CD8-positive, alpha-beta memory T cell (primary cell): ENCODE measurements at places on chromosomes 12 and 14. TPM values are rescaled to one million over a fixed set of nuclear protein-coding genes. Genes with fewer than 3 reads are reported as not detected.
A peak's percentile ranks its signal among the peaks of the same experiment; 100 is the strongest.

- no peaks in the 10 kb centered on the region for H3K36me3 ChIP-seq
- no peaks in the 10 kb centered on the region for H3K27me3 ChIP-seq
- DNase-seq, result no peak
- peaks cover 30% of the 10 kb centered on the region for H3K4me1 ChIP-seq
- no peak overlapping the region for H3K4me3 ChIP-seq
These were observed 14.5 kb upstream of the KLRD1 start for GRCh38 chr12:10293151-10293550.

BEST3 gene
- not detected for total RNA-seq

DNA sequence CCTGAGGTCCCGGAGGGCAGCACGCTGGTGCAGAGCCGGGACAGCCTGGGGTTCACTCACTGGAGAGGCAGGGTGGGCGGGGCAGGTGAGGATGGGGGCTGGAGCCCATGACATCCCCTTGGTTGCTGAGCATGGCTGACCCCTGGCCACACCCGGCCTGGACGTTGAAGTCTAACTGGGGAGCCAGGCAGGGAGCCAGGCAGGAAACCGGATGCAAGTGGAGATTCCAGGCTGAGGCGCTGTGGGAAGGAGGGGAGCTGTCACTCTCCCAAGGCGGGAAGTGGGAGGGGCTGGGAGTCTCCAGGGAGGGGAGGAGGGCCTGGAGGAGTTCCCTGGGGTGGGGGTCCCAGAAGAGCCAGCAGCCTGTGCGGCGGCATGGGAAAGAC lies 7.7 kb upstream of the INF2 start:
- no peak overlapping the region for H3K27ac ChIP-seq
- peak; percentile 35 for DNase-seq
- peaks cover 29% of the 10 kb centered on the region for H3K4me1 ChIP-seq

- H3K27ac ChIP-seq, result peak overlapping the region; percentile 82
- peak overlapping the region; percentile 97 for H3K4me3 ChIP-seq
- H3K27me3 ChIP-seq, result no peaks in the 10 kb centered on the region
- peaks cover 62% of the 10 kb centered on the region for H3K4me1 ChIP-seq
These were observed 1.8 kb downstream of the PXN start for GRCh38 chr12:120263748-120264085.

- H3K4me1 ChIP-seq, result no peaks in the 10 kb centered on the region
- H3K36me3 ChIP-seq, result peaks cover 11% of the 10 kb centered on the region
- DNase-seq, result no peak
These were observed 41.3 kb upstream of the TESC start for GRCh38 chr12:117140397-117141096.

- H3K36me3 ChIP-seq, result no peaks in the 10 kb centered on the region
- H3K27me3 ChIP-seq, result no peaks in the 10 kb centered on the region
- H3K27ac ChIP-seq, result peak within 1 kb of the TSS; percentile 40
- no peak for DNase-seq
These were observed at the start of gene LYZ for GRCh38 chr12:69348162-69348938. Gene LYZ, plus strand, starts transcription at chr12:69348381. Its CDS starts 28 bp downstream, at chr12:69348409.

MAP3K9 gene
- total RNA-seq, result 4.0 TPM

ACVRL1 gene
- not detected for total RNA-seq

DNA sequence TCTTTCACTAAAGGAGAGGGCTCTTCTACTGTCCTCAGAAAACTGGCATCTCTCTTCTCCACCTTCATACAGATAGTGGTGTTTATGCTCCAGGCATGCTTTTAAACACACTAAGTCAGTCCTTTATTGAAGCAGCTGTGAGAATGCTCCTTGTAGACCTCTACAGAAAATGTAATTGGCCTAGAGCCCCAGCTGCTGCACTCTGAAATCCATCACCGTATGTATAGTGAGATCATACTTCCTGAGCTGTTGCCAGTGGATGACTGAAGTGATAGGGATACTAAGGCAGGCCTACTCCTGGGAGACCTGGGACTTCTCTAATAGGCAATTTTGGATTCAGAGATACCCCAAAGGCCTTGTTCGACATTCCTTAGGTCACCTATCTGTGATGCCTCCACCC lies 535.4 kb downstream of the RPS29 start:
- H3K36me3 ChIP-seq, result no peaks in the 10 kb centered on the region
- no peak overlapping the region for H3K4me3 ChIP-seq
- DNase-seq, result no peak
- no peaks in the 10 kb centered on the region for H3K27me3 ChIP-seq
- H3K27ac ChIP-seq, result no peak overlapping the region

- H3K4me1 ChIP-seq, result no peaks in the 10 kb centered on the region
- H3K4me3 ChIP-seq, result no peak overlapping the region
- no peaks in the 10 kb centered on the region for H3K27me3 ChIP-seq
- DNase-seq, result no peak
These were observed 186.6 kb upstream of the RMST start for GRCh38 chr12:97275728-97276590.

GRCh38 chr14:105067140-105067968 lies 2.1 kb upstream of the GPR132 start:
- no peaks in the 10 kb centered on the region for H3K36me3 ChIP-seq
- DNase-seq, result peak; percentile 74
- peak overlapping the region; percentile 89 for H3K27ac ChIP-seq
- peak overlapping the region; percentile 99 for H3K4me3 ChIP-seq

DNA sequence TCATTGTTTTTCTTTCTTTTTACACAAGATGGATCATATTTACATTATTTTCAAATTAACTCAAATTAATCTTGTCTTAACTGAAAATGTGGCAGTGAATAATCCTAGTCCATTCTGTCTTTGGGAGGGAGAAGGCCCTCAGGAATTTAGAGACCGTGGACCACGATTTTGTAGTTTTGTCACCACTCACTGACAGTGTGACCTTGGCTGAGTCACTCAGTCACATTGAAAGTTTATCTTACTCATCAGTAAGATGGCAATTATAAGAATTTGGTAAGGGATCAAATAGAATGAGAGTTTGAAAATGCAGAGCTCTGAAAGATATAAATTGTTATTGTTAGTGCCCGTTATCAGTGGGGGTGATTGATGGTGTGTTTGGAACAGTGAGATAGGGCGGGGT lies 16.4 kb downstream of the FOXJ2 start:
- no peak overlapping the region for H3K27ac ChIP-seq
- no peaks in the 10 kb centered on the region for H3K27me3 ChIP-seq
- peaks cover 53% of the 10 kb centered on the region for H3K36me3 ChIP-seq
- no peak overlapping the region for H3K4me3 ChIP-seq

DNA sequence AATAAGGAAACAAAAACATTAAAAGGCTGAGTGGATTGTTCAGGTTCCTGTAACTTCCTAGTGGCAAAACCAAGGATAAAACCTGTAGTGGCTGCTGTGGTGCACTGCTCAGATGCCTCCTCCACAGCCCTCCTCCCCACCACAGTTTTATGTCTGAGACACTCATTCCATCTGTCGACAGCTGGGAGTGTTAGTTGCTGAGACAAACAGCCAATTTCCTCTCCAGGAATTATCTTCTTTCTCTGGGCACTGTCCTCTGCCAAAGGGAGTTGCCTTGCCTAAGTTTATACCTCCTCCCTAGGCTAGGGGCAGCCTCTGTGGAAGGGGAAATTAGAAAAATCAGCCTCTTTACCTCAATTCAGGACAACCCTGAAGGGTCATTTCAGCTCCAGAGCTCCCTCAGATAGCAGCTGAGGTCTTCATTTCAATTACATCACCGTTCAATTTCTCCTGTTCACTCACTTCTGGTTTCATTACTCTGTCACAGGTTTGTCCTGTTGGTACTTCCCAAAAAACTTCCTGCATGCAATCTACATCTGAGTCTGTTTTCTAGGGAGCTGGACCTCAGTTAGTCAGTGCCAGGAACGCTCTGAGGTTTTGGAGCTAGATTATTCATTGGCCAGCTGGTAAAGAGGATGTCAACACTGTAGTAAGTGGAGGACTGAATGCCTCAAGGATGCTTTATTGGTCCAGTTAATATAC lies 74.9 kb upstream of the ATP2B1 start:
- no peaks in the 10 kb centered on the region for H3K4me1 ChIP-seq
- no peak overlapping the region for H3K4me3 ChIP-seq
- H3K27ac ChIP-seq, result no peak overlapping the region
- no peaks in the 10 kb centered on the region for H3K36me3 ChIP-seq
- no peaks in the 10 kb centered on the region for H3K27me3 ChIP-seq

DNA sequence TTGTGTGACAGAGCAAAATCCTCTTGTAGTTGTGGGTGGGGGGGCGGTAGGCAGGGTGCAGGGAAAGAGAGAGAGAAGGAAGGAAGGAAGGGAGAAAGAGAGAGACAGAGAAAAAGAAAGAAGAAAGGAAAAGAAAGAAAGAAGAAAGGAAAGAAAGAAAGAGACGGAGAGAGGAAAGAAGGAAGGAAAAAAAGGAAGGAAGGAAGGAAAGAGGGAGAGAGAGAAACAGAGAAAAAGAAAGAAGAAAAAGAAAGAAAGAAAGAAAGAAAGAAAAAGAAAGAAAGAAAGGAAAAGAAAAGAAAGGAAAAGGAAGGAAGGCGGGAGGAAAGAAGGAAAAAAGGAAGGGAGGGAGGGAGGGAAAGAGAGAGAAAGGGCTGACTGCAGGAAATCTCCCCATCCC lies 17.6 kb upstream of the FAIM2 start:
- no peaks in the 10 kb centered on the region for H3K36me3 ChIP-seq
- no peaks in the 10 kb centered on the region for H3K4me1 ChIP-seq
- DNase-seq, result no peak

GRCh38 chr12:4478933-4479332 lies 33.3 kb upstream of the FGF6 start:
- no peak overlapping the region for H3K27ac ChIP-seq
- peaks cover 3% of the 10 kb centered on the region for H3K36me3 ChIP-seq
- no peaks in the 10 kb centered on the region for H3K27me3 ChIP-seq
- no peaks in the 10 kb centered on the region for H3K4me1 ChIP-seq

DNA sequence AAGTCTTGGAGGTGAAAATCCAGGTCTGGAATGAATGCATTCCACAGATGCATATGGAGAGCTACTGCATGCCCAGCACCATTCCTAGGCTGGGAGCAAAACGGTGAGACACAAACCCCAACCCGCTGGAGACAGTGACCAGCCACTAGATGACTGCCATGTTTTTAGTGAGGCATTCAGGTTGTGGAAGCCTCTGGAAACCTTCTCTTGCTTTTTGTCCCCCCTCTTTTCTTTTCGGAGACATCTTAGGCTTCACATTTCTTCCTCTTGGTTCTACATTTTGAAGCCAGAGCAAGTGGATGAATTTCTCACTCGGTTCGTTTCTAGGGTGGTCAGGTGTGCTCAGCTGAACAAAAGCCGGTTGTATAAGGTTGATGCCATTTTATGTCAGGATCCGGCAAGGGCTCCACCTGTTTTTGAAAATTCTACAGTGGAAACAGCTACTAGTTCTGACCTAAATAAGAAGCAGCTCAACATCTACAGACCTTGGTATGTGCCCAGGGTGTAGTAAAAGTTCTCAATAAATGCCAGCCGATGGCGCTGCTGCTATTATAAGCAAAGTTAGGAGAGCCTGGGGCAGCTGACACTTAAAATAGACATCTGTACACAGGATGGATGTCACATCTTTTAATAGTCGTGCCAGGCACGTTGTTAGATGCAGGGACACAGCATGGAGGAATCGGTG lies 1.8 kb upstream of the ZNF839 start:
- H3K4me1 ChIP-seq, result peaks cover 39% of the 10 kb centered on the region
- H3K27ac ChIP-seq, result peak overlapping the region; percentile 36
- peak overlapping the region; percentile 49 for H3K4me3 ChIP-seq
- H3K27me3 ChIP-seq, result no peaks in the 10 kb centered on the region
- DNase-seq, result no peak
- no peaks in the 10 kb centered on the region for H3K36me3 ChIP-seq

GRCh38 chr14:49971156-49972130 lies 78.6 kb downstream of the ARF6 start:
- peak overlapping the region; percentile 41 for H3K4me3 ChIP-seq
- no peaks in the 10 kb centered on the region for H3K27me3 ChIP-seq
- H3K36me3 ChIP-seq, result no peaks in the 10 kb centered on the region
- H3K27ac ChIP-seq, result peak overlapping the region; percentile 54
- DNase-seq, result peak; percentile 66
- peaks cover 56% of the 10 kb centered on the region for H3K4me1 ChIP-seq

DNA sequence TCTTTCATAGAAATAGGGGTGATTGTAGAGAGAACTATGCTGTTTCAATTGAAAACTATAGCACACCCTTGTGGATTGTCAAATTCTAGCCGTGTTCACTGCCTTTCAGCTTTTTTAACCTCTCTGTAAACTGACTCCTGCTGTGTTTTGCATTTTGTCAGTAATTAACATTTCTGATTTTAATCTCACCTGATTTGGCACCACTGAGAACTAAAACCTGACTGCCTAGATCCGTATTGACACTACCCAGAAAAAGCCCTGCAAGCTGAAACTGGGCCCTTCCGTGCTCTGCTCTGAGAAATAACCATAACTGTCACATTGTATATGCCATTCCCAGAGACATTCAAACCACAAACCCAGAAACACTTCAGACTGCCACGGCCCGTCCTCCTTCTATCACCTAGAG lies 26.6 kb upstream of the ETV6 start:
- no peaks in the 10 kb centered on the region for H3K4me1 ChIP-seq
- no peak overlapping the region for H3K27ac ChIP-seq
- no peak for DNase-seq

CIT gene
- total RNA-seq, result 17.6 TPM

CEP170B gene
- total RNA-seq, result 6.4 TPM

DNA sequence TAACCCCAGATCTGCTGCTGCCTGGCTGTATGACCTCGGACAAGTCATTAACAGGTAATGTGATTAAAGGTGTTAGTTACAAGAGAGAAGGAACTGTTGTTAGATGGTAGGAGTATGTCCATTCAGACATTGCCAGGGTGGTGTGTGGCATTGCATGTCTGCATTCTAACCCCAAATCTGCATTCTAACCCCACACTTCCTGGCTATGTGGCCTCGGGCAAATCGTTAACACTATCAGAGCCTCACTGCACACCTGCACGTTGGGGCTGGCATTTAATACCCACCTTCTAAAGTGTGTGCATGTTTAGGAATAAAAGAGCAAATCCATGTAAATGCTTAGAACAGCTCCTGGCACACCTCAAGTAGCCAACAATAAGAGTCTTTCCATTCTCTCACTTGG lies 46.4 kb downstream of the CHST11 start:
- no peaks in the 10 kb centered on the region for H3K27me3 ChIP-seq
- no peak overlapping the region for H3K27ac ChIP-seq
- H3K4me3 ChIP-seq, result no peak overlapping the region
- peaks cover 75% of the 10 kb centered on the region for H3K4me1 ChIP-seq
- H3K36me3 ChIP-seq, result no peaks in the 10 kb centered on the region

SCN8A gene
- total RNA-seq, result 1.1 TPM
